ENCODE measurements at places on chromosomes 2 and 18.

GRCh38 chr2:42360493-42360889 is 526 bp downstream of the COX7A2L start:
- DNase-seq: no peak

- no peak for DNase-seq
Measured at GRCh38 chr2:235098269-235098668, 146.5 kb downstream of the SH3BP4 start.

- DNase-seq: peak; percentile 46
Measured at GRCh38 chr2:178152977-178153376, 40.7 kb downstream of the RBM45 start.

GRCh38 chr18:24118750-24119577 is 19.9 kb upstream of the CABYR start:
- DNase-seq: peak; percentile 61

DNA sequence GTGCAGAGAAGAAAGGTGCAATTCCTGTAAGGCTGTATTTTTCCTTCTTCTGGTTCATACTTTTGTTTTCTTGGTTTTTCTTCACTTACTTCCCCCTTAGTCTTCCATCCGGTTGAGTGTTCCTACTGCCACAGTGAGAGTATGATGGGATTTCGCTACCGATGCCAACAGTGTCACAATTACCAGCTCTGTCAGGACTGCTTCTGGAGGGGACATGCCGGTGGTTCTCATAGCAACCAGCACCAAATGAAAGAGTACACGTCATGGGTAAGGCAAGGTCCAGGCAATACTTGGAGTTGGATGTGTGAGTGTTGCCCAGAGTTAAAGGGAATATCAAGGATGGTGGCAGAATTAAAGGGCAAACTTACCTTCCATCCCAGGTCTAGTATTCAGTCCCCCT is 108.0 kb downstream of the DTNA start:
- no peak for DNase-seq

- no peak for DNase-seq
Measured at GRCh38 chr2:143505542-143505941, 376.3 kb downstream of the ARHGAP15 start.

- DNase-seq: no peak
Measured at GRCh38 chr2:50613161-50613560, 418.8 kb downstream of the NRXN1 start.

DNA sequence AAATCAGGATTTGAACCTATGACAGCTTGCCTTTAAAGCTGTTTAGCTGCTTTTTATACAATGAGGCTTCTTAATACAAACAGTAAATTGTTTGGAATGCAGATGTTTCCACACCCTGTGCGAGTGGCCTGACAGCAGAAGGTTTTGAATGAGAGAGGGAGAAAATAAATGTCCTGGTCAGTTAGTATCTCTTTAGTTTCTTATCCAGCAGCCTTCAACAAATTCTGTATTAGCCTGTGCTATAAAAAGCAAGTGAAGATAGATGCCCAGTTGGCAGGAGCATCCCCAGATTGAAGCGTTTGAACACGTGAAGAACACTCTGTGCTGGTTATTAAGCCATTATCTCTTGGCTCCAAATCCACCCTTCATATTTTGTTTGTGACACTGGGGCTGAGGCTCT is 70.6 kb downstream of the CERS6 start:
- peak; percentile 67 for DNase-seq

DNA sequence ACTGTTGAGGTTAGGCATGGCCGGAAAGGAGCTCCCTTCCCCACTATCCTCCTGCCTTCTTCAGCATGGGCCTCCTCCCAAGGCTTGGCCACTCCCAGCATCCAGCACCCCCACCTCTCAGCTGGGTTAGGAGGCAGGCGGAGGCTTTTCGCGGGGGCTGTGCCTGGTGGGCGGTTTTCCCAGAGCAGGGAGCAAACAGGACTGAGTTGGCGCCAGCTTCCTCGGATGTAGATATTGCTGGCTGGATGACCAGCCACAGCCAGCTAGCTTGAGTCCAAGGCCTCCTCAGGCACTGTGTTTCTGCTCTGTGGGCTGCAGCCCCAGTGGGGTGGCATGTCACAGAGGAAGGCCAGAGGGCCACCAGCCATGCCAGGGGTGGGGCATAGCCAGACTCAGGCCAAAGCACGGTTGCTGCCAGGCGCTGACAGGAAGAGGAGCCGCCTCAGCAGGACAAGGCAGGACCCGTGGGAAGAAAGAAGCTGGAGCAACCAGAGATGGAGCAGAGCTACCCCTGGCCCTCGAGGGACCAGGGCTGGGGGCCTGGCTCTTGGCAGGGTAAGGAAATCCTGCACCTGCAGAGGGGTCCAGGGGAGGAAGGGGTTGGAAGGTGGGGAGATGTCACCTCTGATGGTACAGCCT is at the start of gene TCF23:
Gene TCF23 (plus strand): TSS at position 204 of the 639 bp plus-strand sequence. CDS start 130 bp downstream, at position 334.
- DNase-seq: no peak

GRCh38 chr2:220701115-220701514 is 871.0 kb downstream of the EPHA4 start:
- DNase-seq: no peak

GRCh38 chr2:97348841-97349240 is 235.9 kb downstream of the ANKRD36 start:
- DNase-seq: no peak

- DNase-seq: no peak
Measured at GRCh38 chr2:216694082-216694825, 1.1 kb downstream of the IGFBP5 start.
